Right hindlimb (tissue), 1 donor: ENCODE measurements at places on chromosomes 5 and 9.

GRCh38 chr5:117568622-117569021 lies 994.0 kb upstream of the SEMA6A start:
- DNase-seq: no peak

DNA sequence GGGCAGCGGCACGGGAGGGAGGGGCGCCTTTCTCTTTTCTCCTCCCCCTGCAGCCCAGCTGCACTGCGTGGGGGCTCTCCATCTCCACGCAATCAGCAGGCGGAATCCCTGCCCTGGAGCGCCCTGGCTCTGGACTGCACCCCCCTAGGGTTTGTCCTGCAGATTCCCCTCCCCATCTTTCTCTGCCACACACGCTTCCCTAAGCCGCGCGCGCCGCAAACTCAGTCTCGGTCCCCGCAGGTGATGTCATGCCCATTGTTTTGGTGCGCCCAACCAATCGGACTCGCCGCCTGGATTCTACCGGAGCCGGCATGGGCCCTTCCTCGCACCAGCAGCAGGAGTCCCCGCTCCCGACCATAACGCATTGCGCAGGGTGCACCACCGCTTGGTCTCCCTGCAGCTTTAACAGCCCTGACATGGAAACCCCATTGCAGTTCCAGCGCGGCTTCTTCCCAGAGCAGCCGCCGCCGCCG lies at the start of gene KCNN2:
KCNN2 (plus strand) TSS at position 347 of the 473 bp plus-strand sequence; CDS start at position 417, 70 bp downstream.
- peak; percentile 85 for DNase-seq

- DNase-seq: no peak
These were observed 44.2 kb upstream of the GNPDA1 start for GRCh38 chr5:142056816-142057696.

- no peak for DNase-seq
These were observed 554.0 kb downstream of the TLE4 start for GRCh38 chr9:80125731-80126264.

DNA sequence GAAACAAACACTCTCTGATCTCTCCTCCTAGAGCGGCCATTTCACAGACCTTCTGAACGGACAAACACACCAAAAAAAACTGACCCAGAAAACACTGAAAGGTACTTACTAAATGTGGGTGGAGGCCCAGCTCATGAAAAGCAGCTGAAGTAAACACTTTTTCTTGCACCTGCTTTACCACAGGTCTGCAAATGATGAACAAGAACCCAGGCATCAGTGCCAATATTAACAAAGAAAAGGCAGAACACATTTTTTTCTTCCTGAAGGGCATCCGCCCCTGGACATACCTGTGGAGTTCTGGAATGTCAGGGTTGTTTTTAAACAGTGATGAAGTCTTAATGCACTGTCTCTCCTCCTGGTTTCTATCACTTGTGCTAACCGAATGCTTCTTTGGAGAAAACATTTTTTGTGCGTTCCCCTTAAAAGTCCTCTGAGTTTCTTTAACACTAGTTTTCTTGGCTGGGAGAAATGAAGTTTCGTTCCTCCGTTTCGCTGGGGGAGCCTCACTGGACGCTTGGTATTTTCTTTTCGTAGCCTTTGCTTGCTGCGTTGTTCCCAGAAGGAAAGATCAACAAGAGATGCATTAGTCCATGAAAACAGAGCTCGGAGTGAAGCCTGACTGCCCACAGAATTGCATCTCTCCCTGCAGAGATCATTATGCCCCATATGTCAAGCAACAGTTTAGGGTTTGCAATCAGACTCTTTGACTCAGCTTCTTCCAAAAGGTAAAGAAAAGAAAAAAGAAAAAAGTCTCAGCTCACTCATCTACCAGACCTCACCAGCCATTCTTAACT lies 7.4 kb downstream of the DDX31 start:
- DNase-seq: no peak

- no peak for DNase-seq
These were observed 102.3 kb upstream of the CCDC112 start for GRCh38 chr5:115398719-115399118.

DNA sequence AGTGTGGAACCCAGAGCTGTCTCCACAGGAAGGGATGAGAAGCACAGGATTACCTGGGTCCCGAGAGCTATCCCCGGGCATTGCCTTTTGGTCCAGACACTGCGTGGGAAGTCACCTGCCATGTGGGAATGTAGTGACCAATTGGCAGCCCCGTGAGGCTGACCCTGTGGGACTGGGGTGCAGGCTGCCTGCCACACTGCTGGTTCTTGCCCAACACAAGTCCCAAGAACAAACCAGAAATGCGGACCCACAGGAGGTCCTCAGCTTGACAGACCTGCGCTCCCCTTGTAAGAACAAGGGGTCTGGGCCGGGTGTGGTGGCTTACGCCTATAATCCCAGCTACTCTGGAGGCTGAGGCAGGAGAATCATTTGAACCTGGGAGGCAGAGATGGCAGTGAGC lies 2.4 kb upstream of the FGD3 start:
- no peak for DNase-seq

DNA sequence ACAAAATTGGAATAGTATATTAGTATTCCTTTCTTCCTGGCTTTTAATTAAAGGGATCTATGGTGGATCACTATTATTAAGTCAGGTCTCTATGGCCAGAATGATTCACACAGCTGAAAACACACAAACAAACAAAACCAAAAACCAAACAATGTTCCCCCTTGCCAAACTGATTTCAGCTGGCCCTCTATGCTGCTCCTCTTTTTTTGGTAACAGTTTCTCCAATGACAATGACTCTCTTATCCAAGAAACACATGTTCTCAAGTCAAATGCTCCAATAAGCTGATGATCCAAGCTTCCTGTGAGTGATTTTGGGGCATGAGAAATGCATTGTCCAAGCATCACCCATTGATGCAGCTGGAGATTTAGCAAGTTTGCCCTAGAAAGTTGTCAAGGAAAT lies 193.4 kb upstream of the TUT7 start:
- no peak for DNase-seq

- no peak for DNase-seq
These were observed 8.0 kb downstream of the GRIA1 start for GRCh38 chr5:153498516-153498915.

- DNase-seq: no peak
These were observed 16.6 kb downstream of the FAT2 start for GRCh38 chr5:151574444-151574996.

DNA sequence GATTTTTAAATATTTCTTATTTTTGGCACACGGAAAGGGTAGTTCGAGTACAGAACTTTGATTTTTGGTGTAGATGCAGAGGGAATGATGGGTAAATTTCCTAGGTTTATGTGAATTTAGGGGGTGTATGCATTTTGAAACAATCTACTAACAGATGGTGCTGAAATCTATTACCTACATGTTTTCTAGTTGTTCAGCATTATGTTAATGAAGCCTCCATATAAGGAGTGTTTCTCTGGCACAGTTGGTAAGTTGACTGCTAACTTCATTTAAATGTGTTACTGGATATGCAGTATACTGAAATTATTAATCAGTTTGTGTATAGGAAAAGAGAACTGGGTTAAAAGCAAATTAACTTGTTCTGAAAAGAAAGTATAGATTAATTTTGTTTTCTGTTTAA lies 17.5 kb downstream of the SUB1 start:
- DNase-seq: no peak

DNA sequence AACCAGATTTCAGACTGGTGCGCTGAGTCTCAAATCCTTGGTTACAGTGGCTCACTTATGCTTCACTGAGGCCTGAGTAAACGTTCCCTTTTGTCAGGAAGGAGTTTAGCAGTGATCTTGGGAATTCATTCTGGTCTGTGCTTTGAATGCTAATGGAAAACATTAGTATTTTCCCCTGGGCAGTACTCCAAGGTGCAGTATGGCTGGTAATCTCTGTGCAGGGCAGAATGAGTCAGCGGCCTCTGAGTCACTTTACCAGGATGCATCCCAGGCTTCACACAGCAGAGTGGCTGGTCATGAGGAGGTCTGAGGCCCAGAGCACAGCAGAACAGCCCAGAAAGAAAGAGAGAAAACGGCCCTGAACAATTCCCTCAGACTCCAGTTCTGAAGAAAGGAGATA lies 54.0 kb downstream of the PCA3 start:
- peak; percentile 47 for DNase-seq
